ENCODE measurements at places on chromosomes 1 and 21.

DNA sequence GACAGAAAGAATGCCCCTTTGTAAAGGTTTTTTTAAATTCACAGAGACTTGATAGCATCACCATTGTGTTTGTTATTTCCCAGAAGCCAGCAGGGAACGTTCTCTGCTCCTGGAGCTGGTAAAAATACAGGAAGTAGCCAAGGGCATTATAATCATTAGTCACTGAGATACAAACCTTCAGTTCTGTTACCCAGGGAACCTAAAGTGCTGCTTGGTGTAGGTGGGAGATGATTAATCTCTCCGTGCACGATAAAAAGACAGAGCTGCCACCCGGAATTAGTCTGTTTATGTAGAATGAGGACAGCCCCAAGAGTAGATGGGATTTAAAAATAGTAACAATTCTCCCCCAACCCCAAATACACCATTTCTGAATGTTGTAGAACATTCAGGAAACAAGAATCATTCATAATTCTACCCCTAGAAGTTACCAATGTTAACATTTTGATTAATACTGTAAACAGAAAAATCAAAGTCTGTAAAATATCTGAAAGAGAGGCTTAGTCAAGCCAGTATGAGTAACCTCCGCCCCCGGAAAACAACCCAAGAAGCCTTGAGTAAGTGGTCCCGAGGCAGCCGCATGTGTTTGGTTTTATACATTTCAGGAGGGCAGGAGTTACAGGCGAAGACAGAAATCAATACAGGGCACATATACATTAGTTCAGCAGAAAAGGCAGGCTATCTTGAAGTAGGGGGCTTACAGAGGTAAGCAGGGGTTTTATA, 45.3 kb upstream of the CTBS start:
- H3K27ac ChIP-seq, result peak overlapping the region; percentile 24
- H3K27me3 ChIP-seq, result no peaks in the 10 kb centered on the region
- no peak overlapping the region for H3K4me3 ChIP-seq
- no peaks in the 10 kb centered on the region for H3K36me3 ChIP-seq
- peaks cover 12% of the 10 kb centered on the region for H3K4me1 ChIP-seq

GRCh38 chr1:47212636-47213229, 19.3 kb downstream of the TAL1 start:
- no peak for DNase-seq
- H3K27ac ChIP-seq, result no peak overlapping the region
- no peaks in the 10 kb centered on the region for H3K36me3 ChIP-seq
- H3K4me3 ChIP-seq, result no peak overlapping the region

- H3K27ac ChIP-seq, result no peak overlapping the region
- no peaks in the 10 kb centered on the region for H3K4me1 ChIP-seq
- H3K4me3 ChIP-seq, result no peak overlapping the region
- no peaks in the 10 kb centered on the region for H3K36me3 ChIP-seq
- no peak for DNase-seq
- H3K27me3 ChIP-seq, result no peaks in the 10 kb centered on the region
Observed at GRCh38 chr21:31141389-31142000, 103.2 kb upstream of the KRTAP19-8 start.

DNA sequence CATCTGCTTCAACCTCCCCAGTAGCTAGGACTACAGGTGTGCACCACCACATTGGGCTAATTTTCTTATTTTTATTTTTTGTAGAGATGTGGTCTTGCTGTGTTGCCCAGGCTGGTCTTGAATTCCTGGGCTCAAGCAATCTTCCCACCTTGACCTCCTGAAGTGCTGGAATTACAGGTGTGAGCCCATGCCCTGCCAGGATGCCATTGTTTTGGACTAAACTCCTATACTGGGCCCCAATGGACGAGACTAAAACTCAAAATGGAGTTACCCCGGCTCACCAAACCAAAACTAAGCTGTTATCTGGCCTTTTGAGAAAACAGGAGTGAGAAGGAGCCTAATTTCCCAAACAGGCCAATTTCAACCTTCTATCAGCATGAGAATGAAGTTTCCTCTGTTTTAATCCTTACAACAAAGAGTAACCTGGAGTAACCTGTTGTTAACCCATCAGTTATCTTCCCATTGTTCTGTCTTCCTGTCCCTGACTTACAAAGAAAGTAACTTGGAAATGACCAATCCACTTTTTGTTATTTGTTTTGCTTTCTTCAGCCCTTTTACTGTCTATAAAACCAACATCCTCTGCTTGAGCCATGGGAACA, 29.6 kb downstream of the DMRTA2 start:
- H3K4me1 ChIP-seq, result no peaks in the 10 kb centered on the region
- H3K27ac ChIP-seq, result no peak overlapping the region
- DNase-seq, result no peak
- no peaks in the 10 kb centered on the region for H3K36me3 ChIP-seq
- no peaks in the 10 kb centered on the region for H3K27me3 ChIP-seq

- no peak overlapping the region for H3K4me3 ChIP-seq
- no peak for DNase-seq
- H3K4me1 ChIP-seq, result peaks cover 15% of the 10 kb centered on the region
- H3K27ac ChIP-seq, result no peak overlapping the region
Observed at GRCh38 chr1:11738783-11739182, 2.8 kb downstream of the AGTRAP start.

GRCh38 chr1:98402860-98403259, 258.7 kb upstream of the SNX7 start:
- H3K27me3 ChIP-seq, result no peaks in the 10 kb centered on the region
- no peaks in the 10 kb centered on the region for H3K36me3 ChIP-seq
- H3K4me3 ChIP-seq, result no peak overlapping the region
- no peak for DNase-seq
- H3K4me1 ChIP-seq, result no peaks in the 10 kb centered on the region

GRCh38 chr1:168861421-168862004, 132.5 kb upstream of the DPT start:
- H3K27ac ChIP-seq, result no peak overlapping the region
- DNase-seq, result no peak
- H3K36me3 ChIP-seq, result no peaks in the 10 kb centered on the region
- no peaks in the 10 kb centered on the region for H3K27me3 ChIP-seq
- peaks cover 16% of the 10 kb centered on the region for H3K4me1 ChIP-seq
- H3K4me3 ChIP-seq, result no peak overlapping the region
